ENCODE measurements at places on chromosomes 12 and 14. TPM values are rescaled to one million over a fixed set of nuclear protein-coding genes. Genes with fewer than 3 reads are reported as not detected.

DNA sequence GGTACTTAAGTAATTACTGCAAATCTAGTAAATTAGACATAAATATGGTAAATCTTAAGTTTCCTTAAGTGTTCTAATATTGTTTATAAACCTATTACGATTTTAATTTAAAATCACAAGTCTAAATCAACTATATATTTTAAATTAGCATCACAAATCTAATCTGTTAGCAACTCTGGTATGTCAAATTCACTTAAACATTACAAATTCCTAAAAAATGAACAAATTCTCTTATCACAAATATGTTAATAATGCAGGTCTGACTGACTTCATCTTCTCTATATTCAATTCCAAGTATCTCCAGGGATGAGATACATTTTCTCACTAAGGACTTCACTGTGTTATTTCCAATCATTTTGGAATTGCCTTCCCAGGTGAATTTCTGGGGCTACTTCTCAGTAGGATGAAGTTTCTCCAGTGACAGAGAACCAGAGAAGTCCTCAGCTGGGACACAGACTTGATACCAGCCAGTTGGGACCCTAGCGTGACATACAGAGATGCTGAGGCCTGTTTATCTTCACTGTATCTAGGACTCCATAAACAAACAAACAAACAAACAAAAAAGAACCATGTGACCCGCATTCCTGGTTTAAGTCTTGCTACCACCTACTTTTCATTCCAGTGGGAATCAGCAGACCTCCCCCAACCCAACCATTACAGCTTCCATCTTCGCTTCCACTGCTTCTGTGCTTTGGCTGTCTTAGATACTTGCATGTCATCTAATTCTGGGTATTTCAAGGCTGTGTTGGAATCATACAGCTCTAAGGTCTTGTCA lies 21.8 kb downstream of the CFAP251 start:
- no peaks in the 10 kb centered on the region for H3K4me1 ChIP-seq
- no peak overlapping the region for H3K4me3 ChIP-seq
- H3K27me3 ChIP-seq = no peaks in the 10 kb centered on the region
- no peaks in the 10 kb centered on the region for H3K36me3 ChIP-seq
- H3K27ac ChIP-seq = no peak overlapping the region

- H3K4me1 ChIP-seq = peaks cover 7% of the 10 kb centered on the region
- DNase-seq = no peak
- H3K36me3 ChIP-seq = no peaks in the 10 kb centered on the region
Observed at GRCh38 chr12:82648259-82648909, 38.3 kb upstream of the TMTC2 start.

RASAL1 gene
- 1.4 TPM for total RNA-seq

PLBD2 gene
- 12.0 TPM for total RNA-seq

DNA sequence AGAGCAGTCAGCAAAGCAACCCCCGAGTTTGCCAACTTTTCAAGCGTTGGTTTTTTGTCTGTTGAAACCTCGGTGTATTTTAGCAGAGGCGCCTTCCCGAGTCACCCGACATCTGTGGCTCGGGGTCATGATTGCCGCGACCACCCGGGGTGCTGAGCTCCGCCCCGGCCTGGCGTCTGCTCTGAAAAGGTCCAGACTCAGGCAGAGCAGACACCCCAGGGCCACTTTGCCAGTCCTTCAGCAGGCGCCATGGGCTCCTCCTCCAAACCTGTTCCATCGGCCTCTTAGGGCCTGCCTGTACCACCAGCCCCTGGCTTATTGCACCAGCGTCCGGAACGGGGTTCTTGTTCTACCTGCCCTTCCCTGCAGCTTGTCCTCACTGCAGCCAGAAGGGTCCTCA lies 19.1 kb downstream of the ANKRD9 start:
- no peaks in the 10 kb centered on the region for H3K27me3 ChIP-seq
- DNase-seq = no peak
- no peak overlapping the region for H3K27ac ChIP-seq
- H3K36me3 ChIP-seq = no peaks in the 10 kb centered on the region

DNA sequence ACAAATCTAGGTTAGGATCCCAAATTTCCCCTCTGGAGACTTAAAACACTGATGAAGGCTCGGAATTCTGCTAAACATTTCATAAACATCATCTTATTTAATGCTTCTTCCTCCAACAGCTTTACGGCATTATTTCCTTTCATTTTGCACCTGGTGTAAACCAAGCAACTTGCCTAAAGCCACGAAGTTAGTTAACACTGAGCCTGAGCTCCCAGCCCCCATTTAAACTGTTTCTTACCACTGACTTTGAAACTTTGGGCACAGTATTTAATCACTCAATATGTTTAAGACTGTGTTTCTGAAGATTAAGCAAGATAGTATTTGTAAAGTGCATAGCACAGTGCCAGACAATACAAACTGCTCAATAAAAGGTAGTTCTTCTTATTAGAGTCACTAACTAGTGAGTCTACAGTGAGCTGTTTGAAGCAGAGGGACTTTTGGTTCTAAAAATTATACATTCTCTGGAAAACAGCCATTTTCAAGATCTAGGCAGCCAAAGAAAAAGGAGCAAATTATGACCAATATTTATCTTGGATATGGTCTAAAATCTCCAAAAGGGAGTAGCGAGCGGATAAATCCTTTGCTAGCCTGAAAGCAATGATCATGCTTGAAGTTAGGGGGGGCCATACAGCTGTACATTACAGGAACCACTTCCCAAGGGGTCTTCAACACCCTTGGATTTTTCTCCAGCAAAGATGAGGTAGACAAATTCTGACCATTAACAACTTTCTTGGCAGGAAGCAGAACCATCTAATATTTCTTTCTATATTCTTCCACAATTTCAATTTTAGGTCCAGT lies 4.0 kb downstream of the EGLN3 start:
- H3K27ac ChIP-seq = no peak overlapping the region
- no peaks in the 10 kb centered on the region for H3K36me3 ChIP-seq
- DNase-seq = no peak
